Naive thymus-derived CD8-positive, alpha-beta T cell (primary cell): ENCODE measurements at places on chromosomes 3 and 15. TPM values are rescaled to one million over a fixed set of nuclear protein-coding genes. Genes with fewer than 3 reads are reported as not detected.

Gene SNRK
- polyA plus RNA-seq = 97.5 TPM

Gene GABRR3
- polyA plus RNA-seq = not detected

Gene RTP3
- polyA plus RNA-seq = not detected

Gene ROPN1B
- not detected for polyA plus RNA-seq

Gene GP5
- polyA plus RNA-seq = 9.5 TPM

Gene BFSP2
- not detected for polyA plus RNA-seq

Gene GOLGA6B
- polyA plus RNA-seq = not detected

Gene SPTBN5
- not detected for polyA plus RNA-seq

Gene EXD1
- not detected for polyA plus RNA-seq

Gene PCSK6
- polyA plus RNA-seq = 0.66 TPM
